ENCODE measurements at places on chromosomes 4 and X. TPM values are rescaled to one million over a fixed set of nuclear protein-coding genes. Genes with fewer than 3 reads are reported as not detected.

DNA sequence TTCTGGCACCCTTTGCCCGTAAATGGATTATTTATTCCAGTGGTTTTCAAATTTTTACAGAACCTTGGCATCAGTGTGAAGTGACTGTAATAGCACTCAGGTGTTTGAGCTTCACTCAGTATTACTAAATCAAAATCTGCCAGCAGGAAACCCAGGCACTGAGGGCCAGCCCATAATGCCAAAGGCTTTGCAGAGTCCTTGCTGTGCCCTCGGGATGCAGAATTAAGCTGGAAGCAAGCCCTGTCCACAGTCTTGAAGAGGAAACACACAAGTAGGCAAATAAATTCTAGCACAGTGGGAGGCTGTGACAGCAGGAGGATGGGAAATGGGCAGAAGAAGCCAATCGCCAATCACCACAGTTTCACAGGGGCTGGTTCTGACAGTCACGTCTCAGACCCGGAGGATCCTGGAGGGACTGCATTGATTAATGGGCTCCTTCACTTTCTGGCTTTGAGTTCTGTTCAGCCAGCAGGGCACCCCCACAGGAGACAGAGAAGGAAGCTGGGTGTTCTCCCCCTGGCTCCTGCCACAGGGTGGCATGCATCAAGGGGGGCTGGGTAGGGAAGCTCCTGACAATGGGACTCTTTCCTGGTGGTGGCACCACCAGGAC lies 138.8 kb downstream of the MTNR1A start:
- DNase-seq, result no peak

RASGEF1B gene
- 2.1 TPM for total RNA-seq

DNA sequence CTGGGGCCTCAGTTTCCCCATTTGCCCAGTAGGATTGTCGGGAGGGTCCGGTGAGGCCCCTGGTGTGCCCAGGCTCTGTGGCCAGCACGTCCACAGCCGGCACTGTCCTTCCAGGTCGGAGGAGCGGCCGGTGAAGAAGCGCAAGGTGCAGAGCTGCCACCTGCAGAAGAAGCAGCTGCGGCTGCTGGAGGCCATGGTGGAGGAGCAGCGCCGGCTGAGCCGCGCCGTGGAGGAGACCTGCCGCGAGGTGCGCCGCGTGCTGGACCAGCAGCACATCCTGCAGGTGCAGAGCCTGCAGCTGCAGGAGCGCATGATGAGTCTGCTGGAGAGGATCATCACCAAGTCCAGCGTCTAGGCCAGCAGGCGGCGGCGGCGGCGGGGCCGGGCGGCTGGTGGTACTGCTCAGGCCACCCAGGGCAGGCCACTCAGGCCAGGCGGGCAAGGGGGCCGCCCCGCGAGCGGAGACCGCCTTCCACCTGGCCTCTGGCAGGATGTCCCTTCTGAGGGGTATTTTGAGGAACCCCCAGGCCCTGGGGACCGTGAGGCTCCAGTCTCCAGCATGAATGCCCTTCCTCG lies 6.7 kb downstream of the MSANTD1 start:
- no peak for DNase-seq

- DNase-seq, result no peak
Observed at GRCh38 chrX:105758754-105759153, 63.6 kb upstream of the NRK start.

BRS3 gene
- total RNA-seq, result not detected

NXF2 gene
- total RNA-seq, result not detected

SMAD1 gene
- 12.5 TPM for total RNA-seq

- DNase-seq, result no peak
Observed at GRCh38 chrX:129746557-129747470, 8.0 kb downstream of the XPNPEP2 start.

- DNase-seq, result no peak
Observed at GRCh38 chrX:152177497-152178269, 39.3 kb upstream of the MAGEA10 start.

DNA sequence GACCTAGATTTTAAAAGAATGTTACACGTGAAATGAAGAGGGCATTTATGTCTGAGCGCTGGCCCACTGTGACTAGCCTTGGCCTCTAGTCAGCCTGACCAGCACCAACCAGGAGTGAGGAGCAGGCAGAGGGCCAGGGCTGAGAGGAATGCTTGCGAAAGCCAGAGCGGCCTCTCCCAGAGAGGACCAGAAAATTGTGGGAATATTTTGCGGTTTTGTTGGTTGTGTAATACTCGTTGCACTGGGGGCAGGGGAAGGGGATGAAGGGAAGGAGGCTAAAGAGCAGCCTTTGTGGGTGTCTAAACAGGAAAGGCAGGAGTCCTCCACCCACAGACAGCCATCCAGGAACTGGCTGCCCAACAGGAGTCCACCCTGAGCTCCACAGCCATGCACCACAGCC lies 3.8 kb downstream of the GABRE start:
- peak; percentile 80 for DNase-seq

DNA sequence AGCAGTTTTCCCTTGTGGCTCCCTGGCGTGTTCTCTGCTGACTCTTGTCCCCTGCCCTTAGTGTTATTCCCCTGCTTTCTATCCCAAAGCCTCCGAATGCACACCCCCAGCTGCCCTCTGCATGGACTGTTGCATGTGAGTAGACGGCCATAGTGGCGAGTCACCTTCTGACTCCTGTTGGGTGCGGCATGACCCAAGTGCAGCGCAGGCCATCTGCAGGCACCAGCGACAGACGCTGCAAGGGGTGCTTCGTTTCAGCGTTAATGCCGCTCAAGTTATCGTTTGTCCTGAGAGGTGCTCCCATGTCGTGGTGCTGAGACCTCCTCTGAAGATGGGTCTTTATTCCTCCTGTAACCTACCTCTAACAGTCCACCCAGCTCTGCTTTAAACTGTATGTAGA lies 57.7 kb downstream of the NOP14 start:
- no peak for DNase-seq

HELQ gene
- total RNA-seq, result 15.3 TPM

TLR10 gene
- total RNA-seq, result not detected

SYNPO2 gene
- total RNA-seq, result 188 TPM

DNA sequence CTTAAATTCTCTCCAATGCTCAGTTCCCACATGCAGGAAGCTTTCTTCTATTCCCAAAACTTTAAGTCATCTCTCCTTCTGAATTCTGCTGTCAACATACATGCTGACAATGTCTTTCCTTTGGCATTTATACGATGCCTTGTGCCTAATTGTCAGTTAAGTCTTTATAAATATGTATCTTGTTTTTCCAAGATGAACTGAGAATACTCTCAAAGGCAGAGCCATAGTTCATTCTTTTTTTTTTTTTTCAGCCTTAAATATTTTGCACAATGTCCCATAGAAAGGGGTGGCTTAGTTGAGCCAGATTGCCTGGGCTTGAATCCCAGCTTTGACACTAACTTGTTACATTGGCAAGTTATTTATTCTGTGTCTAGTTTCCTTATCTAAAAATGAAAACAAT lies 210.6 kb downstream of the QDPR start:
- DNase-seq, result no peak

DNA sequence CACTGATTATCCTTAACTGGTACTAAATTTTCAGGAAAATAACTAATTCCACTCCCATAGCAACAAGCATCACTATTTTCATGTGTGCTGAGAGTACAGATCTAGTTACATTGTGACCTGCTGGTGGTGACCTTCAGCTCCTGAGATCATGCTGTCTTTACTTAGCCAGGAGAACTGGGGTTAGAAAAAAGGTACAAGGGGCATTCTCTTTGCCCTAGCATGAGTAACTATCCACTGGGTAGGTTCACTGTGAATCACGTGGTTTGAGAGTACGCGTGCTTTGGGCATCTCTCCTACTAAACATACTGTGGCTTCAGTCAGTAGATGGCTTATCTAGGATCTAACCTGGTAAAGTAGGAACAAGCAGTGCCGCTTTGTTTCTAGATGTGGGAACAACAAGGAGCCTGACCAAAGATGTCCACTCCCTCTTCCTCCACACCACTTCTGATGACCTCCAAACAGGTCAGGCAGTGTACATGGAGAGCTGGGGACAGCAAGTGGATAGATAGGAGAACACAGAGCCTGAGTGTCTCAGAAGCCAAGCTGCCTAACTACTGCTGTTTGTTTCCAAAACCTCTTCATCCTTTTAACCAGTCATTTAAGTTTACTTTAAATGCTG lies 90.2 kb downstream of the CBR4 start:
- DNase-seq, result no peak

RASSF6 gene
- not detected for total RNA-seq

- no peak for DNase-seq
Observed at GRCh38 chrX:132704769-132705168, 215.9 kb upstream of the MBNL3 start.

All from left ventricle myocardium superior (tissue), 1 donor.